Skeletal muscle tissue (tissue), 5 donors: ENCODE measurements at places on chromosomes 5 and 9. TPM values are rescaled to one million over a fixed set of nuclear protein-coding genes. Genes with fewer than 3 reads are reported as not detected.

The TMED9 gene
- 37.6 TPM for total RNA-seq

The LAMC3 gene
- total RNA-seq: 0.52 TPM

The SKP2 gene
- 34.4 TPM for total RNA-seq

The RGS3 gene
- total RNA-seq: 48.0 TPM

The PGM5 gene
- 69.4 TPM for total RNA-seq

The OR13D1 gene
- total RNA-seq: not detected

The NCS1 gene
- 19.3 TPM for total RNA-seq

The SPTLC1 gene
- 73.1 TPM for total RNA-seq

The DMGDH gene
- 3.1 TPM for total RNA-seq

The FBXW2 gene
- 20.4 TPM for total RNA-seq

The CAVIN4 gene
- total RNA-seq: 172 TPM

The ATP10B gene
- total RNA-seq: under 0.01 TPM

The CTNNA1 gene
- total RNA-seq: 375 TPM

The SLC34A1 gene
- not detected for total RNA-seq

The HAVCR2 gene
- total RNA-seq: 6.3 TPM

The PIP5KL1 gene
- total RNA-seq: not detected

The FAM219A gene
- 2.6 TPM for total RNA-seq

The INSL6 gene
- not detected for total RNA-seq

The ZBED3 gene
- 0.52 TPM for total RNA-seq
